T-helper 2 cell treated with Interferon-gamma antibody and Interleukin-4, amounts not matched to agents 5 μg/mL and 100 μg/mL, for 36 hours (primary cell): ENCODE measurements at places on chromosomes 13 and 19.

- no peak for DNase-seq
These were observed 218.3 kb upstream of the MAB21L1 start for GRCh38 chr13:35694549-35695447.

DNA sequence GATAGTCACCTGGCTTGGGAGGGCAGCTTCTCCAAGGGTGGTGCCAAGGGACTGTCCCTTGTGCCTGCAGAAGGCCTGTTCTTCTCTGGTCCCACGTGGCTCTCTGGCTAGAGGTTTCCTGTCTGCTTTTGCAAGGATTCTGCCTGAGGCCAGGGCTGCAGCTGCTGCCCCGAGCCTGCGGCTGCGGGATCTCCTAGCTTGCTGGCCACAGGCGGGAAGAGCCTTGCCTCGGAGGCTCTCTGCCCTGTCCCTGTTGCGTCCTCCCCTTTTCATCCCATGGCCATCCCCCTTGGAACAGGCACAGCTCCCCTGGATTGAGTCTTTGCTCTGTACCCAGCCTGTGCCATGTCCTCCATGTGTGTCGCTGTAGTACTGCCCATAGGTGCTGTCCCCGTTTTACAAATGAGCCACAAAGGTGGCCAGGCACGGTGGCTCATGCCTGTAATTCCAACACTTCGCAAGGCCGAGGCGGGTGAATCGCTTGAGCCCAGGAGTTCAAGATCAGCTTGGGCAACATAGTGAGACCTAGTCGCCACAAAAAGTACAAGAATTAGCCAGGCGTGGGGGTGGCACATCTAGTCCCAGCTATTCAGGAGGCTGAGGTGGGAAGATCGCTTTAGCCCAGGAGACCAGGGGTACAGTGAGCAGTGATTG lies 9.1 kb downstream of the IRF3 start:
- DNase-seq = no peak

GRCh38 chr13:41224113-41225110 lies 30.0 kb upstream of the KBTBD7 start:
- no peak for DNase-seq

DNA sequence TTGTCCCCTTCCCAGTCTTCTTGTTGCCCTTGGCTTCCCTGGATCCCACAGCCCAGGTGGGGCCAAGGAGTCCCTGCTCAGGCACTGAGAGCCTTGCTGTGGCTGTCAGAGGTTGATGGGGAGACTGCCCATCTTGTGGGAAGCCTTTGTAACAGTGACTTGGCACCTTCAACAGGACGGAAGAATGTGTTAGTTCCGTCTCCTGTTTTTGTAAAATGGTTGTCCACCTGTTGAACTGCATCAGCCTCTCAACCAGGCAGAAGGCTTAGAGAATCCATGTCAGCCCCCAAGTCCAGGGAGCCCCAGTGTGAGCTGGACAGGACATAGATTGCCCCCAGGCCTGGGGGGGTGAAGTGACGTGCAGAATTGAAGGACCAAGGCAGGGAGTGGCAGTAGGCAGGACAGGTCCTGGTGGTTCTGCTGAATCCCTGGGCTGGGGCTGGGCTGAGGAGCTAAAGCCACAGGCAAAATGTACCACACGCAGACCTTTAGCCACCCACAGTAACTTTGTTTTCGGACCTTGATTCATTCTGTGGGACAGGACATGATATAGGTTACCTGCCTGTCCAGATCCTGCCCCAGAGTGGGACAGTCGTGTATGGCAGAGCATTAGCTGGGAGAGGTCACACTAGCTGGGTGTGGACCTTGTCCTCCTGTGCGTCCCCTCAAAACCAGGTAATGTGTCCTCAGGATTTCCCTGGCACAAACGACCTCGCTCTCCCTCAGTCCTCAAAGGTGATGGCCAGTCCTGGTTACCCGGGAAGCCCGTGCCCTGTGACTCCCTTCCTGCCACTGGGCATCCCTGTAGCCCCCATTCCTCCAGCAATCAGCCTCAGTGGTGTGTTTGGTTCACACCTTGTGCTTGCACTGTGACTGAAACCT lies 47.0 kb downstream of the GATAD2A start:
- DNase-seq = no peak

DNA sequence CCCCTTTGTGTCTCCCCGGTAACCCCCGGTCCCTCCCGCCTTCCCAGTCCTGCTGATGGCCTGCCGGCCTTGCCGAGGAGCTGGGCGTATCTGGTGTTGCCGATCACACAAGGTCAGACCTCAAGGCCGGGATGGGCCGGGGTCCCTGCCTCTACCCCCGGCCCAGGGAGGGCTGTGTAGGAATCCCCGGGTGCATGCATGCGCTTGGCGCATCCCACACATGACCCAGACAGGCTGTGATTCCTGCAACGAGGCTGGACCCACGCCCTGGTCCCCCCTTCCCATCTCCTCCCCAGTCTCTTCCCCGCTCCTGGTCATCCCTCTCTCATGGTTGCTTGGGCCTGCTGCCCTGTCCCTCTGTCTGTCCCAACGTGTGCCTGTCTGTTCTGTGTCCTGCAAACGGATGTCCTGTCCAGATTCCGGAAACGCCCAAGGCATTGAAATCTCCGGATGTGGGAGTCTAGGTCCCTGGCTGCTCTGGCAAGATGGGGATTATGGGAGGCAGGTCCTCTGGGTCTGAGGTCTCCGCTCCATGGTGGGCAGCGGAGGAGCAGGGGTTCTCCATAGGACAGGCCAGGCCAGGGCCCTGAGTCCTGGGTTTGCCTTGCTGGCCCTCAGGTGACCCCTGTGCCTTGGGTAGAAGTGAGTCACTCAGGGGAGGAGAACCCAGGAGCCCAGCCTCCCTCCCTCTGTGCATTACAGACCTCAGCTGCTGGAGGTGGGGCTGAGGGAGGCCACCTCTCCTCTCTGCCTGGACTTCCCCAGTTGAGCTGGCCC lies 1.6 kb downstream of the PKN1 start:
- peak; percentile 29 for DNase-seq

DNA sequence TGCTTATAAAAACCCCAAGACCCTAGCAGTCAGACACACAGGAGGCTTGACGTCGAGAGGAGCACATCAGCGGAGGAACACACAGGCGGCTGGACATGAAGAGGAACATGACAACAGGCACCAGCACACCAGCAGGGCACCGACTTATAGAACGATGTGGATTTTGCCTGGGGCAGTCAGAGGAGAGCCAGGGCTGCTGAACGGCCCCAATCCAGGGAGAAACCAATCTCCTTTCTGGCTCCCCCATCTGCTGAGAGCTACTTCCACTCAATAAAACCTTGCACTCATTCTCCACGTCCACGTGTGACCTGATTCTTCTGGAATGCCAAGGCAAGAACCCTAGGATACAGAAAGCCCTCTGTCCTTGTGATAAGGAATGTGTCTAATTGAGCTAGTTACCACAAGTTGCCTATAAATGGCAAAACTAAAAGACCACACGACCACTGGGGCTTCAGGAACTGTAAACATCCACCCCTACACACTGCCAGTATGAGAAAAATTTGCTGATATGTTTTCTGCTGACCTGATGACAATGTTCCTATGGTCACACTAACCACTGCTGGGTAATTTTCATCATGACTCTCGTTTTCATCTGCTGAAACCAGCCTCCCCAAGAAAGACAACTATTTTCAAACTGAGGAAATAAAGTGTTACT lies 35.8 kb upstream of the CEACAM21 start:
- DNase-seq = no peak

DNA sequence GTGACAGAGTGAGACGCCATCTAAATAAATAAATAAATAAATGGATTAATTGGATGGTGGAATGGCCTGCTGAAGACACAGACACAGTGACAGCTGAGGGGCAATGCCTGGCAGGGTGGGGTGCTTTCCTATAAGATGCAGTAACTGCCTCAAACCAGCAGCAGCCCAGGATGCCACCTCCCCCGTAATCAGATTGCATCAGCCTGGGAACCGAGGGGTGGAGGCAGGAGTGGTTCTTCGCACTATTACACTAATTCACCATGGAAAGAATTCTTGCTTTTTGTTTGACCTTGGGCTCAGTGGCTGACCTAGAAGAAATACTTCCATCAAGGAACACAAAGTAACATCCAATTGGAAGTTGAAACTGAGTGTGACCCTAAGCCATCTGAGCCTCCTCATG lies 31.6 kb upstream of the USP12 start:
- no peak for DNase-seq

DNA sequence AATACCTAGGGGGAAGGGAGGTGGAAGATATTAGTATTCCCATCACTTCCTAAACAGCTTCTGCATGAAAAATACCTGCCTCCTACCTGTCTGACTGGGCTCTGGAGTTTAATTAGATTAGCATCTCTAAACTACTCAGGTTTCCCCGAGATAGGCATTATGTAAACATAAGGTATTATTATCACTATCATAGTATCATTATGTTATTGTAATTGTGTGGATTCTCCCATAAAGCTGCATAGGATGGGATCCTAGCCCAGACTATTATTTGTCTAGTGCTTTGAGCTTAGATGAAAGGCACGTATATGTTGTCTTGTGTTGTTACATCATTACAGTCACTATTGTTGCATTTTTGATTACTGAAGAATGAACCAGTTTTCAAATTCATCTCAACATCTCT lies 115.2 kb upstream of the SOX21 start:
- no peak for DNase-seq

GRCh38 chr19:41569481-41570150 lies 6.3 kb upstream of the CEACAM21 start:
- no peak for DNase-seq

GRCh38 chr13:113425941-113426590 lies 27.2 kb downstream of the ADPRHL1 start:
- DNase-seq = no peak

GRCh38 chr13:59000770-59001169 lies 1163.0 kb downstream of the DIAPH3 start:
- DNase-seq = no peak

DNA sequence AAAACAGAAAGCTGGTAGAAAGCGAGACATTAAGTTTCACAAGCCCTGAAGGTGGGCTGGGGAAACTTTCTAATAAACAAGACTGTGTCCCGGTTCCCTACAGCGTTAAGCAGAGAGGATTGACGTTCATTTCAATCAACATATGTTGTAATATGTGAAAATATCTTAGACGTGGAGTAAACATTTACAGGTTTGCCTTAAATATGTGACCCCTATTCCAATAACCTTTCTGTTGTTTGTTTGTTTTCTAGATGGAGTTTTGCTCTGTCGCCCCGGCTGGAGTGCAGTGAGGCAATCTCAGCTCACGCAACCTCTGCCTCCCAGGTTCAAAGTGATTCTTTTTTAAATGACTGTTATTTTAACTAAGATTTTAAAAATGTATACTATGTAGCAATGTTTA lies 526.2 kb downstream of the SUCLA2 start:
- no peak for DNase-seq

GRCh38 chr13:42417626-42418025 lies 145.7 kb downstream of the AKAP11 start:
- DNase-seq = no peak

DNA sequence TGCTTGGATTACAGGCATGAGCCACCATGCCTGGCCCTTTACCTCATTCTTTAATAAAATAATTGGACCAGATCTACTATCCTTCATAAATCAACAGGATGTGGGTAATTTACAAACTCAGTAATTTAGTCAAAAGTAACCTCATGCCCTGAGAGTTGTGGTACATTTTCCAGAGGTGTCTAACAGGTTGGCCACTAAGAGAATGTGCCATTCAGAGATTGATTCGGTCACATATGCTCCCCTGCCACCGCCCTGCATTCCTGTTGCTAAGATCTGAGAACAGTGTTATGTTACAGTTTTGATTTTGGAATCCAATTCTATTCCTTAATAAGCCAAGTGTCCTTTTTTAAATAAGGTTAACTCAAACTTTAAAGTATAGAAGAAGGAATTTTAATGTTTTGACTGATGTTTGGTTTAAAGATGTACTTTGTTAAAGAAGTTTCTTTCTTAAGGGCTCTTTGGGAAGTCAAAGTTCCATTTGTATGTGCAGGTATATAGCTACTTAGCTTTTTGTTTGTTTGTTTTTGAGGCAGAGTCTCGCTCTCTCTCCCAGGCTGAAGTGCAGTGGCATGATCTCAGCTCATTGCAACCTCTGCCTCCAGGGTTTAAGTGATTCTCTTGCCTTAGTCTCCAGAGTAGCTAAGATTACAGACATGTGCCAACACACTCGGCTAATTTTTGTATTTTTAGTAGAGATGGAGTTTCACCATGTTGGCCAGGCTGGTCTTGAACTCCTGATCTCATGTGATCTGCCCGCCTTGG lies 29.2 kb downstream of the PHF11 start:
- no peak for DNase-seq
